ENCODE measurements at places on chromosomes 12 and 14.

GRCh38 chr14:92190768-92191167, 69.0 kb downstream of the CPSF2 start:
- DNase-seq, result no peak

GRCh38 chr12:46509135-46509534, 136.6 kb upstream of the SLC38A2 start:
- no peak for DNase-seq

DNA sequence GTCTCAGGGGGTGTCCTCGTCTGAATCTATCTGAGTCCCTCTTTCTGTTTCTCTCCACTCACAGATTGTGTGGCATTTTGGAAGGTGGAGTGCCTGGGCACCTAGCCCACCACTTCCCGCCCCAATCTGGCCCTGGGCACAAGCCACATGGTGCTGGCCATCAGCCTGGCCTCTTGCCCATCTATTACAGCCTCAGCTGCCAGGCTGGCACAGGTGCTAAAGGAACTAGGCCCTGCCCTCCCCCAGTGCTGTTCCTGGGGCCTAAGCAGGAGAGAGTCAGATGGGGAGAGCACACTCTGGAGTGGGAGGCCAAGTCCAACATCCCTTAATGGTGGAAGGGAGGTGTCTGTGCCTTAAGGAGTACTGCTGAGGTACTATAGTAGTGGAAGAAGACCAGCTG, 8.3 kb upstream of the CALCOCO1 start:
- DNase-seq, result no peak

GRCh38 chr14:29232711-29233110, 466.1 kb downstream of the FOXG1 start:
- no peak for DNase-seq

DNA sequence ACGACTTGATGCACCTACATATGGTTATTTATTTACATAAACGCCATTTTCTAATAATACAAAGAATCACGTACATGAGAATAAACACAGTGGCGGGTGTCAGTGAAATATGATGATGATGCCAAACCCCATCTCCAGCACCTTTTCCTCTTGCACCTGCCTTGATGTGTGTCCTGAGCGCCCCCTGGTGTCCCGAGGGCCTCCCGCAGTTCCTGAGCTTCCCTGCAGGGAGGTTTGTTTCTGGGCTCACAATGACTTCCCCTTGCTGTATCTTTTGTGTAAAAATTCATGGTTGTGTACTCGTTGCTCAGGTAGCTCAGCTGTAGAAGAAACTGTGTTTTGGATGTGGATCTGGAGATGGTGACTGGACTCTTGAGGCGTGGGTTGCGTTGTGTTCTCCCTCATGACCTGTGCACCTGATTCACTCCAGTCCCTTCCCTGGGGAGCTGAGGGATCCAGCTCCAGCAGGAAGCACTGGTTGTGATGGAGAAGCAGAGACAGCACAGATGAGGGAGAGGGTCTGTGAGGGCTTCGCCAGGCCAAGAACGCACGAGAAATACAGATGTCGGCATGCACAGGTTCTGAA, 1037.8 kb downstream of the TMEM121 start:
- DNase-seq, result no peak

- no peak for DNase-seq
Observed at GRCh38 chr14:81205639-81206038, 15.1 kb downstream of the GTF2A1 start.

GRCh38 chr12:91507754-91508153, 325.1 kb upstream of the DCN start:
- no peak for DNase-seq

- DNase-seq, result no peak
Observed at GRCh38 chr12:120109570-120110267, 6.8 kb downstream of the RAB35 start.

GRCh38 chr14:23431486-23431885, 4.0 kb downstream of the MYH7 start:
- DNase-seq, result peak; percentile 16

DNA sequence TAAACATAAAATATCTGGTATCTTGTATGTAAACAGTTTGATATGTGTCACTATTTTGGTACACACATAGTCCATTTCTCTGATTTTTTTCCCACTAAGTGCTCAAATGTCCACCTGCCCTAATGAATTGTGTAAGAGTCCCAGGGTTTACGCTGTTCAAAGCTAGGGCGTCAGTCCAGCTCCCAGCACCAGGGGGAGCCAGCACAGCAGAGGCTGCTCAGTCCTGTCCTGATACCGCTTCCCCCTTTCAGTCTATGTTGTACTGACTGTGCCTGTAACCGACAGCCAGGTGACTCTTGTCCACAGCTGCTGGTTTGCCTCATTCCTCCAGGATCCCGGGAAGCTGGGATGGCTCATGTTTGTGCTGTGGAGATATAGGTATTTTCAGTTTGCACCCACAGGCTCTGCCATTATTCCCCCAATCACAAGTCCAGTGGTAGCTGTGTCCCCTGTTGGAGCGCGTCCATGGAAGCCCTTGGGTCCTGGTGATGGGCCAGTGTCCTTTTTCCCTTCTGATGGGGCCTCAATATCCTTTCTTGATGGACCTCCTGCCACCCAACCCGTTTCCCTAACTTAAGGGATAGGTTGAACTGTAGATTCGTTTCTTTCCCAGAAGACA, 242.0 kb downstream of the NEDD1 start:
- DNase-seq, result no peak

DNA sequence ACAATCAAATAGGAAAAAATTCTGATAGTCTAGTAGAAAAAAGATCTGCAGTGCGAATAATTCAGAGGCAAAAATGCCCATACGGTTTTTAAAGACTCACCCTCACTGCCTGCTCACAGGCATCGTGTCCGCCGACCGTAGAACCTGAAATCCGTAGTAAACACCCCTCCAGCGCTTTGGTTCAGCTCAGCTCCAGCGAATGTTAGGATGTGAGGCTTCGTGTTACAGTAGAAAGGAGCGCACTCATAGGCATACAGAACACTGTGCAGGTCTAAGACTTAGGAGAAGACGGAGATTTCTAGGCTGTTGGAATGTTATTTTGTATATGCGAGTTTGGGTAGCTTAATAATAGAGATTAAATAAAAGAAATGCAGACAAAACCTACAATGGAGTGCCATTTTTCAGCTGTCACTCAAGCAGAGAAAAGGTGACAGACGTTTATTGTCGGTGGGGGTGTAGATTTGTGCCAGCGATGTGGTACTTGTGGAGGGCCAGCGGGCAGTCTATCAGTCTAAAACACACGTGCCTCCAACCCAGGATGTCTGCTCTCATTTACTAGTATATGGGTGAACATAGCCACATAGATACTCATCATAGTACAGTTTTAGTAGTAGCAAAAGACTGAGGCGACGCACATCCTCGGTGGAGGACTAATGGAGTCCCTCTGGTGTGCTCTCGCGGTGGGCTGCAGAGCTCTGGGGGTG, 25.7 kb downstream of the SFSWAP start:
- DNase-seq, result no peak

- no peak for DNase-seq
Observed at GRCh38 chr14:94977016-94977415, 180.3 kb downstream of the DICER1 start.

GRCh38 chr12:44708218-44708617, 167.9 kb downstream of the NELL2 start:
- no peak for DNase-seq

DNA sequence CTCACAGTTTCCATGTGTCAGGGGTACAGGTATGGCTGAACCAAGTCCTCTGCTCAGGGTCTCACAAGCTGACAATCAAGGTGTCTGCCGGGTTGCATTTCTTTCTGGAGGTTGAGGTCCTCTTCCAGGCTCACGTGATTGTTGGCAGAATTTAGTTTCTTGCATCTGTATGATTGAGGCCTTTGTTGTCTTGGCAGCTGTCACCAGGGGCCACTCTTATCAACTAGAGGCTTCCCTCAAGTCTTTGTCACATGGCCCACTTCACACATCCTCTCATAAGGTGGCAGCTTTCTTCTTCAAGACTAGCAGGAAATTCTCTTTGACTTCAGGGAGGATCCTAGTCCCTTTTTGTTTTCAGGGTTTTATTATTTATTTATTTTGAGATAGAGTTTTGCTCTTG, 46.0 kb upstream of the FOS start:
- DNase-seq, result no peak

DNA sequence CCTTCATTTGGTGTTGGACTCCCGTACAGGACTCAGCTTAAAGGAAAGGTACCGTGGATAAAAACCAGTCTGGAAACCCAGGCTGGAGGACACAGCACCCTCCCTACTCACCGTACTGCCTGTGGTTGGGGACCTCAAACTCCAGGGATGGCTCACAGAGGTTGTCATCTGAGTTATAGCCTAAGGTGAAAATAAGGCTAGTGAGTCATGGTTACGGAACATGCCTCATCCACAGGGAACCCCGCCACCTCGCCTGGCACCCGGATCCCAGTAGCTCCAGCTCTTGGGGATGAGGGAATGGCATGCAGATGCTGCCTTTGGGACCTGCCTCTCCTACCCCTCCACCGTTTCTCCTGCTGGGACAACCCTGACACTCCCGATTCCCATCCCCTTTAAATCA, 36.8 kb upstream of the GPR68 start:
- no peak for DNase-seq

DNA sequence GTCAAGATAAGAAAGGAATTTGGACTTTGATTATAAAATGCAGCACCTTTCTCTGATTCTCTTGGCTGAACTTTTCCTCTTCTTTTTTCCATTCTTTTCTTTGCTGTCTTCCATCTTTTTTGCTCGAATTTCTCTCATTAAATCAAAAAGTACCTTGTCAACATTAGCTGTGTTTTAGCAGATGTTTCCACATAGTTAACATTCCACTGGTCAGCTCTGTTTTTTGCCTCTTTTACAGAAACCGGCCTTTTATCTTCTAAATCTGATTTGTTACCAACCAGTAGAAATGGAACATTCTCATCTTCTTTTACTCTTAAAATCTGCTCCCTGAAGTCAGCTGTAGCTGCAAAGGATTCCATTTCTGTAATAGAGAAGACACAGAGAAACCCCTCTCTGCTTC, 71.1 kb upstream of the SYT1 start:
- no peak for DNase-seq

DNA sequence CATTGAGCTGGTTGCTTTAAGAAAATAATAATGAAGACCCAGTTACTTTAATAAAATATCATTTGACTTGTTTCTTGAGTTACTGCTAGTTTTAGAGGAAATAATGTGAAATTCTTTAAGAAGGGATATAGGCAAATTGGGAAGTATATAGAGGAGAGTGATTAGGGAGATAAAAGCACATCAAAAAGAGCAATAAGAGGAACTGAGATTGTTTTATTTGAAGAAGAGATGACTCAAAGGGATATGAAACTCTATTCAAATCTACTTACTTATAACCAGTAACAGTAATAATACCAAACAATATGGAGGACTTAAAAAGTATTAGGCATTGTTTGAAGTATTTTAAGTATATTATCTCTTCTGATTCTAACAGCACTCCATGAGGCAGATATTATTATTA, 37.1 kb downstream of the LRRK2 start:
- DNase-seq, result no peak

GRCh38 chr12:130633771-130634170, 82.3 kb downstream of the RIMBP2 start:
- DNase-seq, result no peak

DNA sequence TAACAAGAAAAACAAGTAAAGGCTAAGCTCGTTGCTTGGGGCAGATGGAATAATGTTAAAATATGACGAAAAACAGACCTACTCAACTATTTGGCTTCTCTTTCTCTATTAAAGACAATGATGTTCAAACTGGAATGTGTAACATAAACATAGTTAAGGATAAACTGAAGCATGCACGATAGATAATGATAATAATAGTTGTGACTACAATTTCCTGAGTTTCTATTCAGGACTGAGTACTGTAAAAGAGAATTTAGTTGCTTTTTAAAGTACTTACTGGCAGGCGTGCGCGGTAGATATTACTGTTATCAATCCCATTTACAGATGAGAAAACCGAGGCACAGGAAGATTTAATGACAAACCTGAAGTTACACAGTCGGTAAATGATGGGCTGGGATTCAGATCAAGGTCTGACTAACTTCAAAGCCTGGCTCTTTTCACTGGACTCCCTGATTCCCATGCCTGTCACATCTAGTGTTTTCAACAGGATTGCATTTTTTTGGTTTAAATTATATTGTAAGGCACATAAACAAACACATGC, 103.0 kb downstream of the CRADD start:
- DNase-seq, result no peak

Data from tibial artery (tissue), 4 donors.